ENCODE measurements at places on chromosomes 6 and 20.

DNA sequence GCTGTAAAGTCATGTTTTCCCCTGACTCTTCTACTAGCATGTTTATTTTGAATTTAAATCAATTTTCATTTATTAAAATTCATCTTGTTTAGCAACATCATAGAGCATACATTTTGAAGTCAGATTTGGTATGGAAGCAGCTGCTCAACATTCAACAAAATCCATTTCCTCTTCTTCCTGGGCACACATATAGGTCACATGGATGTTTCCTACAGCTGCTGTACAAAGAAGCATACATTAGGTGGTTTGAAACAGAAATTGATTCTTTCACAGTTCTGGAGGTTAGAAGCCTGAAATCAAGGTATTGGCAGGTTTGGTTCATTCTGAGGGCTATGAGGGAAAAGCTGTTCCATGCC, 495.2 kb downstream of the RFPL4B start:
- no peak for DNase-seq

DNA sequence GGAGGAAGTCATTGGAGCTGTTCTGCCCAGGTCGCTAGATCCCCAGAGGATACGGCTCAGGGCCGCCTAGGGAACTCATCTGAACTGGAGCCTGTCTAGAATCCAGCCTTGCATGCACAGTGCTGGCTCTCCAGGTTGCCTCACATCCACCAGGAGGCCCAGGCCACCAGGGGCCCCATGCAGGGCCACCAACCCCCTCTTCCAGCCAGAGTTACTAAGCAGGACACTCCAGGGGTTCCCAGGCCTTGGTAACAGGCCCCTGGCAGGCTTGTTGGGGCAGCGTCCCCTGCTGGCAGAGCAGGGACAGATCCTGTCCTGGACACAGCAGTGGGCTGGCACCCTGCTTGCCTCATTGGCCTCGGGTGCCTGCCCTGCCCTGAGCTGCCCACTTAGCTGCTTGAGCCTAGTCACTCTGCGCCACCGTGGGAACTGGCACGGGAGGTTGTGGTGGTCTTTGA, 35.3 kb downstream of the EFCAB8 start:
- no peak for DNase-seq

GRCh38 chr20:17445543-17445942, 85.6 kb downstream of the BFSP1 start:
- no peak for DNase-seq

- no peak for DNase-seq
Measured at GRCh38 chr6:31165986-31166385, 4.5 kb downstream of the POU5F1 start.

- DNase-seq: no peak
Measured at GRCh38 chr6:92962846-92963245, 456.5 kb downstream of the EPHA7 start.

DNA sequence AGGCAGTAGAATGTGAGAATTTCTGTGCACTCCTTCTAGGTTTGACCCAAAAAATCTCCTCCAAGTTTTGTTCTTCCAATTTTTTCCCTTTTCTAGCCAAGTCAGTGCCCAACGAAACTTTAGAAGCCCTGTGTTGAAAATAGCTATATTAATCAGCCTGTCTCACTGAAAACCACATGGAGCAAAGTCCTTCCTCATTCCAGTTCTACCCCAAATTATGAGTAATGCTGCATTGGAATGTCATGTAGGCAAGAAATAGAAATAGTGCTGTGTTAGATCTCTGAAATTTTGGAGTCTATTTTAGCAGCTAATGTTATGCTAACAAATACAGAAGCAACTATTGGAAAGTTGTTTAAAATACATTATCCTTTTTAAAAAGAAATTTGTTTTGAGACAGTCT, 725.5 kb downstream of the TBC1D32 start:
- DNase-seq: no peak

- DNase-seq: no peak
Measured at GRCh38 chr6:129192458-129192989, 309.6 kb downstream of the LAMA2 start.

DNA sequence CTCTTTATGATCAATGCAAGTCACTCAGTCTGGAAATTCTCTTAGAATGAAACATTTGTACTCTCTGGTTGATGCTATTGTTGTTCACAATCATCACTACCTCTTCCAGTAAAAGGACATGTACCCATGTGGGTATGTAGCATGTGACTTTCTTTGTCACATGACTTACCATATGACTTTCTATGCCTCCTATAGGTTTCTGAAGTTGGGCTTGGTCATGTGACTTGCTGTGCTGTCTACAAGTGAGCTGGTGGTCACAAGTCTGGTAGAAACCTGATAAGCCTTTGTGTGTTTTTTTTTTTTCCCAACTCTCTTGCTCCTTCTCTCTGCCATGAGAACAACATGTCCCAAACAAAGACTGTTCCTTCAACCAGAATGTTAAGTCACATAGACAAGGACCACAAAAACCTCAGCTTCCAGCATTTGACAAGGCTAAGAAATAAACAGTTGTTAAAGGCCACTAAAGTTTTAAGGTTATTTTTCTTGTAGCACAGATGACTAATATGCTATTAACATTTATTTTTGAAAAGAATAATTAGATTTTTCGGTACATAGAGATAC, 379.2 kb upstream of the SLC35B3 start:
- no peak for DNase-seq

DNA sequence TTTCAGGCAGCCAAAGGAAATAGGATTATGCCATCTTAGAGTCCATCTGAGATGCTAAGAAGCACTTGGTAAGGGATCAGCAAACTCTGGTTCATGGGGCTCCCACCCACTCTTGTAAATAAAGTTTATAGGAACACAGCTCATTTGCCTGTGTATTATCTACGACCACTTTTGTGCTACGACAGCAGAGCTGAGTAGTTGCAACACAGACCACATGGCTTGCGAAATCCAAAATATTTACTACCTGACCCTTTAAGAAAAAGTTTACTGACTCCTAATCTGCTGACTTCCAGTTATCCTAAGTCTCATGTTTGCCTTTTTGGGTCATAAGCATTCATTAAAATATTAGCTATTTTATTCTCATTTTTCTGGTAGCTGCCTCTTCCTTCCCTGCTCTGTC, 859.0 kb downstream of the QKI start:
- no peak for DNase-seq

DNA sequence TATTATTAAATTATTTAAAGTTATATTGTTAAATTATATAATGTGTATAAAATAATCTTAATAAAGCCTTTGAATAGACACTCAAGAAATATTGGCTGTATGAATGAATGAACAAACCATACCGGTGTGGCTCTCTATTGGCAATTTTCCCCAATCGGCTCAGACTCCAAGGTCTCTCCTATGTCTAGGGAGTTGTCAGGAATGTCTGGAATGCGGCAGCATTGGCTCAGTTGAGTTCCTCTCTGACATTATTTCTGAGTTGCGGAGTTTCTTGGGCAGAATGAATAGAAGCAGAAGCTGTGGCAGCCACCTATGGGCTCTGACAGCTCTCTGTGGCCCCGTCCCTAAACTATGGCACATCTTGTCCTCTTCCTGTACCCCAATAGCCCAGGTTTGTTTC, 111.0 kb downstream of the SOBP start:
- DNase-seq: no peak

GRCh38 chr6:34154668-34155447, 9.0 kb upstream of the GRM4 start:
- no peak for DNase-seq

DNA sequence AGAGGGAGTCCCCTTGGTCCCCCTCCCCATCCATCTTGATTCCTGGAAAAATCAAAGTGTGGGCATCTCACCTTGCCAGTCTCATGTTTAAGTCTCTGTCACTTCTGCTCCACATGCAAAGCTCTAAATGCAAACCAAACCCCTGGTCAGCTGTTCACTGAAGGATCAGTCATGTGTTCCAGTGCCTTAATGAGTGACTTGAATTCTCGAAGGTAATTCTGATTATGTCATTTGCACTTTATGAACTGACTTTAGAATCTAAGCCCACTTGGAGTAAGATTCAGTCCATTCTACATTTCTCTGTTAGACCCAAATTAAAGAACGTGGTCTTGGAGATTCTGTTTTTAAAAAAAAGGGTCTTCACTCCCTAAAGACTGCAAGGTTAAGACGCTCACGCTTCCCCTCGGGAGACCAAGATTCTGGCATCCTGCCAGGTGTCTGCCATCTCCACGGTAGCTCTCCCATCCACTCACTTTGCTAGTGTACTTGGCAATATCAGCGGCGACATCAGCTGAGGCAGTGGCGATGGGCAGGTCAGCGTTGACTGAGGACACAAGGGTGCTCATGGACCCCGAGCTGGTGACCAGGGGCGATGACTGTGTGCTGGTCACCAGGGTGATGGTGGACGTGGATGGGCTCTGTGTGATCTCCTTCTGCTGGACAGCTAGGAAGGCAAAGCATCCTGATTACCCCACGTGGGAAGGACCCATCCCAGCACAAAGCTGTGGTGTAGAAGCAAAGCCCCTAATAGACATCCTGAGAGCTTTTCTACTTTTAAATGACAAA, 120.5 kb downstream of the ZMYND8 start:
- no peak for DNase-seq

GRCh38 chr6:119728935-119729334, 379.4 kb upstream of the MAN1A1 start:
- no peak for DNase-seq

GRCh38 chr6:96948631-96949030, 24.1 kb downstream of the KLHL32 start:
- DNase-seq: no peak

DNA sequence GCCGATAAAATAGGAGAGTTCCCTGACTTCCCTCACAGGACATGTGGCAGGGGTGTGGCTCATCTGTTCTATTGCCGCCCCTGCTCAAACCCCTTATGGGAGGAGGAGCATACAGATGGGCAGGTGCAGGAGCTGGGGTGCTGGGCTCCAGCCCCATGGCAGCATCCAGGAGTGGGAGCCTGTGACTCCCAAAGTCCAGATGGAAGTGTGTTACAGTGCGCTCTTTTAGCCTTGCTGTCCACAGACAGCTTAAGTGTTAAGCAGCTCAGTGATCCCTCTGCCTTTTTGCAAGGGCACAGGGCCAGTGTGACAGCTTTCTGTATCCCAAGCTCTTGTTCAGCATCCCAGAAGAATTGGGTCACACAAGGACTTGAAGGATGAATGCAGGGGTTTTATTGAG, 212.3 kb upstream of the MYLIP start:
- no peak for DNase-seq

GRCh38 chr6:161434921-161435747, 161.3 kb upstream of the AGPAT4 start:
- DNase-seq: no peak

- no peak for DNase-seq
Measured at GRCh38 chr6:87357479-87358196, 13.0 kb downstream of the C6orf163 start.

DNA sequence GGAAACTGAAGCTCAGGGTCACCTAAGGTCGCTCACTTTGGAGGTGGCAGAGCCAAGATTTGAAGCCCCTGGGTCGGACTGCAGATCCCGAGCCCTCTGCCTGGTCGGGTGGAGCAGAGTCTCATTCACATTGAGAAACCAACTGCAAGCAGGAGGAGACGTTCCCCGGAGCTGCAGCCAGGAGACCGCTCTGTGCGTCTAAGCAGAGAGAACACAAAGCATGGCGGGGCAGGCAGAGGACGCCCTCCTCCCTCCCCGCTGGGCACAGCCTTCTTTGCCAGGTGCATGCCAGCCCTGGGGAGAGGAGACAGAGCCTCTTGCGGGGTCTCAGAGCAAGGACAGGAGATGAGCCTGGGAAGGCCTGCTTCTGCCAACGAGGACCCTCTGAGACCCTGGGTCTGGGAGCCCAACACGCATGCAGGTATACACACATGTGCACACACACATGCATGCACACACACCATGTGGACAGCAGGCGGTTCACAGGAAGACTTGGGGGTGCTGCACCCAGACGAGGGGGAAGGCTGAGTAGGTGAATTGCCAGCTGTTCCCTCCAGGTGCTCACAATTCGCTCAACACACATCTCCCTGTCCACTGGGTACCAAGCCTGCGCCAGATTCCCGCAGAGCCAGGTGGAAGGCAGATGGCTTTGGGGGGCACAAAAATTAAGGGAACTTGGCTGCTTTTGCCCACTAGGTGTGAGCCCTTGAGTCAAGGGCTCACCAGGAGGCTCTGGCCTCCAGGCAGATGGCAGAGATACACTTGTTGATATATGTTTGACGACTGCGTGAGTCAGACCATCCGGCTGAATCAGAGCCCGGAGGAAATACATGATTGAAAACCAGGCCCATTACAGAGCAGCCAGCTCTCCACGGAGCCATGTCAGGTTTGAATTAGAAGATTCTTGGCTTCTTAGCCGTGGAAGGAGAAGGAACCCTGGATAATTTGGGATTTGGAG, 5.5 kb upstream of the NTSR1 start:
- DNase-seq: no peak

DNA sequence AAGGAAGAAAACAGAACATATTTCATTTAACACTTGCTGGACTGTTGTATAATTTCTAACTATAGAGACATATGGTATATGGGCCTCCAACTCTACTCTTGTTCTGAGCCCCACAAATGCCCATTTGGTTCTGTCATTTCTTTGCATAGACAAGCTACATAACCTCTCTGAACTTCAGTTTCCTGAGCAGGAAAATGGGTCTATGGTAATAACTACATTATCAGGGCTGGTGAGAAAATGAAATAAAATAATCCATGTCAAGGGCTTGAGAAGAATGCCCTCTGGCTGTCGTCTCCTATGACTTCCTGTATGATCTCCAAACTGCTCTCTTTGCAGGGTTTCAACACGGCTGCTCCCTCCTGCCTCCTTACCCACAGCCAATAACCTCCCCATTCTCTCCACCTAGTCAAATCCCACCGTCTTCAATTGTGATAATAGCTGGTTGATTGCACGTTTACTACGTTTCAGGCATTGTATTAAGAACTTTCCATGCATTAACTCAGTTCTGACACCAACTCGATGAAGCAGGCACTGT, 12.0 kb downstream of the ZCCHC3 start:
- no peak for DNase-seq

DNA sequence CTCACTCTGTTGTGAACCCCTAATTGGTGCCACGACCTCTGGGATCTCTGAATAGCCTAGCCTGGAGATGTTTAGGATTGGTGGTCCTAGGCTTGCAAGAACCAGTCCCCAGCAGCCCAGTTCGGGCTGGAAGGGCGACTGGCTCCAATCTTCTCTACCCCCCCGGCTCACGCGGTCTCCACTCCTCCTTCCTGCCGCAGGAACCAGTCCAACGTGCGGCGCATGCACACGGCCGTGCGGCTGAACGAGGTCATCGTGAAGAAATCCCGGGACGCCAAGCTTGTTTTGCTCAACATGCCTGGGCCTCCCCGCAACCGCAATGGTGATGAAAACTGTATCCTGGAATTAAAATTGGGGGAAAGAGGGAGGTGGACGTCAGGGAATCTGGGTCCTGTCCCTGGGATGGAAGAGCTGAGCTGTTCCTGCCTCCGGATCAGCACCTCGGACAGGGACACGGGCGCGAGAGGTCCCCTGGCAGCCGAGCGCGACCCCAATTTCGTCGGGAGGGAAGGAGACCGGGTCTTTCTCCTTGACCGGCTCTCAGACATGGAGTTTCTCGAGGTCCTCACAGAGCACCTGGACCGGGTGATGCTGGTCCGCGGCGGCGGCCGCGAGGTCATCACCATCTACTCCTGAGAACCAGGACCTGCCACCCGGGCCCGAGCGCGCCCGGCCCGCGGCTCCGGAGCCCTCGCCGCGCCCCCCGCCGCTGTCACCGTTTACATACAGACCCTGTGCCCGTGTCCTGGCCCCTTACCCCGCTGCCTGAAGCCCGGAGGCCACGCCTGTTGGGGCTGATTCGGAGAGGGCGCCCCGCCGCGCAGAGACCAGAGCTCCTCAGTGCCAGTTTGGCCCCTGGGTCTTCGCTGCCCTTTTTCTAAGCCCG, 28.2 kb downstream of the SLC12A5 start:
- no peak for DNase-seq

Data from cerebellar nuclear complex (tissue), 1 donor.